ENCODE measurements at places on chromosomes 11 and 22.

DNA sequence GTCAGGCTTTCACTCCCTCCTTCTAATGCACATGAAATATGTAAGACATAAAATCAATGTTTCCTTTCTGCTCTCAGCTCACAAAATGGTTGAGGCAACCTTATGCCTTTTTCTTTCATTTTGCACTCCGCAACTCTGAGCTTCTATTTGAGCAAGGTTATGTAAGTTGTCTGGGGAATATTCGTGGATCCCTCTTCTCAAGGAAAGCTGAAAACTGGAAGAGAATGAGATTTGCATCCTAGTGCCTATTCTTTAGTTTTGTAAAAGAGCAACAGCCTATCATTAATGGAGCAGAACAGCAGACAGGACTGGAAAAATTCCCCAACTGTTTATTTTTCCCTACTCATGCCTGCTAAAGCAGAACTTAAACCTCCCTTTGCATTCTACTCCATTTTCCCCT lies 141.7 kb downstream of the FAM76B start:
- DNase-seq = no peak

DNA sequence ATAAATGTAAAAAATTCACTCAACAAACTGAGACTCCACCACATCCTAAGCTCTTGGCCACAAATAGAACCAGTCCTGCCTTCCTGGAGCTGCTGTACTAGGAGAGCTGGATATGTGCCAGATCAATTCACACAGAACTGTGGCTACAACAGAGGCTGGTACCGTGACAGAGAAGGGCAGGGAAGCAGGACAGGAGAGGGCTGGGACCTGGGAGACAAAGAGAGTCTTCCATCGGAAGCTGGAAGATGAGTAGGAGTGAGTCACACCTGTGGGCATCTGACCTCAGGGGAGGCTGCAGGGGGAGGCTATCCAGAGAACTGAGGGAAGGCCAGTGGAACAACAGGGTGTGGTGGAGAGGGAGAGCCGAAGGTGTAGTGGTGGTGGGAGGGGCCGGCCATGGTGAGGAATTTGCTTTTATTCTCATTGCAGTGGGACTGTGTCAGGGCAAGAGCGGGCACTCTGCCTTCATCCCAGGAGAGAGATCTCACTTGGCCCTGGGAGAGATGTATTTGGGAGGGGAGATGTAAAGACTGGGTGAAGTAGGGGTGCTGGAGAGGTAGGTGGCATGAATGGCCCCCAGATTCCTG lies 1.9 kb upstream of the LTBP3 start:
- DNase-seq = no peak

DNA sequence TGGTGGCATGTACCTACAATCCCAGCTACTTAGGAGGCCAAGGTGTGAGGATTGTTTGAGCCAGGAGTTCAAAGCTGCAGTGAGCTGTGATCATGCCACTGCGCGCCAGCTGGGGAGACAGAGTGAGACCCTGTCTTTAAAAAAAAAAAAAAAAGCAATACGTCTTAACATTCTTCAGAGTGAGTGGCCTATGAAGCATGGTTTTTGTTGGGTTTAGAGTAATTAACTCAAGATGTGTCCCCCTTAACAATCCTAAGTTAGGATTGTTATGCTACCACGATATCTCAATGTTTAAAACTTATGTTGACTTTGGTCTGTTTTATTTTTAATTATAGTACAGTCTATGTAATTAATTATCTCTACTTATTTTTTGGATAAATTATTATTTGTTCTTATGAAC lies 156.1 kb downstream of the HIPK3 start:
- DNase-seq = no peak

GRCh38 chr11:358129-358800 lies 11.0 kb upstream of the B4GALNT4 start:
- no peak for DNase-seq

DNA sequence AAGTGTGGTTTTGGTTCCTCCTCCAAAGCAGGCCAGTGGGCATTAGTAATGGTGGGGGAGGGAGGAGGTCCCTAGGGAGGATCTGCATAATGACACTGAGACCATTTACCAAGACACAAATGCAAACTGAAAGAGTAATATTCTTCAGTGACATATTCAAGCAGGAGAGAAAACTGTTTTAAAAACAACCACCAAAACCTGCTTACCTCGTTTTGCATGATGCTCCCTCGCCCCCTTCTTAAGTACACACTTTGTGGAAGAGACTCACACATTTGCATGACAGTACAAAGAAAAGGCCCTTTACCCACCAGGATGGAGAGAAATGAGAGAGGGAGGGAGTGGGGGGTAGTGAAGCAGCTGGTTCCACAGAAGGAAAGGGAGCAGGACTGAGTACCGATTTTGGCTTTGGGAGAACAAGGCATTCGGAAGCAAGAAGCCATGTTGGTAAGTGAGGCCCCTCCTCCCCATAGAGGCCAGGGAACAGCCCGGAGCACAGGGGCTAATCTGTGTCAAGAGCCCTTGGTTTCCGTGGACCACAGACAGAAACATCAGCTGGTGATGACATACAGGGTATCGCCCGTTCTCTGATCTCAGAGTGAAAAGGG lies 13.0 kb upstream of the OPCML start:
- DNase-seq = no peak

DNA sequence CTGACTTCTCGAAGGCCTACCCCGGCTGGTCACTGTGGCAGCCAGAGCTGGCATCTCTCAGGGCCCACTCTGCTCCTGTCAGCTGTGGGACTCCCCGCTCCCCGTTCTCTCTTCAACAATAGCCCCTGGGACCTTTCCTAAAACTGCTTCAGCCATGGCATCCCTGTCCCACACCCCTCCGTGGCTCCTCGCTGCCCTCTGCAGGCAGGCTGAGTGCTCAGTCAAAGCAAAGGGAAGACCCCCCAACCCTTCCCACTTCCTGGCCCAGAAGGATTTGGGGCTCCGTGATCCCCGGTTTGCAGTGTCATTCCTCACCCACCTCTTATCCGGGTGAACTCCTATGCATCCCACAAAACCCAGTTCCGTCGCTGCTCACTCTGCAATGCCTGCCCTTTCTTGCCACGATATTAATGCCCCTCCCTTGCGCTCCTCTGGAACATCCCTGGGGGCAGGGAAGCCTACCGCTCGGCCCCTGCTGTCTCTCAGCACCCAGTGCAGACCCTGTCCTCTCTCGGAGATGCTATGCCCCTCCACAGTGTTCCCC lies 1.6 kb upstream of the TH start:
- no peak for DNase-seq

- DNase-seq = no peak
Observed at GRCh38 chr11:5597953-5598352, 1.5 kb downstream of the TRIM6 start.
